Activated CD4-positive, alpha-beta T cell treated with anti-CD3 and anti-CD28 coated beads, Interleukin-2, amount 50 U/mL, for 4 hours (primary cell): ENCODE measurements at places on chromosomes 5 and 9.

- no peak for DNase-seq
Observed at GRCh38 chr5:61290791-61291210, 41.3 kb upstream of the ZSWIM6 start.

- DNase-seq: no peak
Observed at GRCh38 chr5:38535248-38535750, 21.1 kb downstream of the LIFR start.

DNA sequence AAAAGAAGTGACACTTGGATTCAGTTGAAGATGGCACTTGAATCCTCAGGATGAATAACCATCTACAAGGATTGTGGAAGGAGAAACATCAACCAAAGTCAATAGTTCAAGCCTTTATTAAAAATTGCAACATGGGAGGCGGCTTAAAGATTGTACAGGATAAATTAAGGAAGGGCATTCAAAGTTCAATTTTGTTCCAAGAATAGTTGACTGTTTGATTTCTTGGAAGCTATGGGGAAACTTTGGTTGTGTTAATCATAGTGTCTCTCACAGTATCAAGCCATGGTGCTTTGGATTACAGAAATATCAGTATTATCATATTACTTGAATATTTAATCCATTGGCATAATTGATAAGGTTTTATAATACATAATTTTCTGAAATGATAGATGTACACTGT is 1844.3 kb downstream of the MAT2B start:
- DNase-seq: no peak

GRCh38 chr5:173247041-173247440 is 12.0 kb upstream of the NKX2-5 start:
- no peak for DNase-seq

DNA sequence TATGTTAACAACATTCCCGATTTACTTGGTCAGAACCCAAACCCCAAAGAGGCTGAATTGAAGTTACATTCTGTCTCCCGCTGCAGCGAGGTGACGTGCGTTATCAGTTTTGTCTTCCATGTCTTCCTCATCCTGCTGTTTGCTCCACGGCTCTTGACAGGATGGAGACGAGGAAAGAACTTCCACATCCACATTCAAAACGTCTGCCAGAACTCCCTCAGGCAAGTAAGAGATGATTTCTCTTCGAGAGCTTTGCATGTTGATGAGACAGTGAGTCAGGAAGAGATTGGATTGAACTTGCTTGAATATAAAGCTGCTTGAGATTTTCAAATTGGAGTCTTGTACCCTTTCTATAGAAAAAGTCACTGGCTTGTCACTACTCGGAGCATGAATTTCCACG is 242.6 kb downstream of the AUH start:
- DNase-seq: no peak

- no peak for DNase-seq
Observed at GRCh38 chr9:72971411-72971810, 18.6 kb upstream of the ALDH1A1 start.

- no peak for DNase-seq
Observed at GRCh38 chr5:60959156-60959555, 14.2 kb downstream of the NDUFAF2 start.

DNA sequence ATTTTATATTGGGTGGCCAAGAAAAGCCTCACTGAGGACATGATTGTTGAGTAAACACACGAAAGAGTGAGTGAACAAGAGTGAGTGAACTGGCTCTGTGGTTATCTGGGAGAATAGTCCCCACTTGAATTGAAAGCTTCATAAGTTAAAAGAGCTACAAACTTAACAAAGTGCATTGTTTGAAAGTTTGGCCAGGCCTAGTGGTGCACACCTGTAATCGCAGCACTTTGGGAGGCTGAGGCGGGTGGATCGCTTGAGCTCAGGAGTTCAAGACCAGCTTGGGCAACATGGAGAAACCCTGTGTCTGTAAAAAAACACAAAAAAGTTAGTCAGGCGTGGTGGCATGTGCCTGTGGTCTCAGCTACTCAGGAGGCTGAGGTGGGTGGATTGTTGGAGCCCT is 26.9 kb downstream of the SMC2 start:
- no peak for DNase-seq

GRCh38 chr5:171826132-171826531 is 40.5 kb downstream of the SMIM23 start:
- DNase-seq: no peak
